Neural cell (in vitro differentiated cells): ENCODE measurements at places on chromosomes 2 and 18. TPM values are rescaled to one million over a fixed set of nuclear protein-coding genes. Genes with fewer than 3 reads are reported as not detected.

Gene CCDC121
- polyA plus RNA-seq, result 2.2 and 3.0 TPM in 2 replicates

Gene ERBB4
- 0.69 and 0.88 TPM in 2 replicates for polyA plus RNA-seq

Gene LOXHD1
- not detected in 2 replicates for polyA plus RNA-seq

Gene HSBP1L1
- polyA plus RNA-seq, result 0.66 and 0.84 TPM in 2 replicates

Gene POTEC
- not detected in 2 replicates for polyA plus RNA-seq
